ENCODE measurements at places on chromosomes 2 and 18. TPM values are rescaled to one million over a fixed set of nuclear protein-coding genes. Genes with fewer than 3 reads are reported as not detected.
A peak's percentile ranks its signal among the peaks of the same experiment; 100 is the strongest.

- no peak for DNase-seq
Measured at GRCh38 chr2:216858312-216858711, 1.6 kb downstream of the TNP1 start.

GRCh38 chr2:11346023-11346482 is 1.6 kb upstream of the ROCK2 start:
- DNase-seq, result no peak

- DNase-seq, result no peak
Measured at GRCh38 chr2:65922030-65922429, 489.6 kb upstream of the SPRED2 start.

DNA sequence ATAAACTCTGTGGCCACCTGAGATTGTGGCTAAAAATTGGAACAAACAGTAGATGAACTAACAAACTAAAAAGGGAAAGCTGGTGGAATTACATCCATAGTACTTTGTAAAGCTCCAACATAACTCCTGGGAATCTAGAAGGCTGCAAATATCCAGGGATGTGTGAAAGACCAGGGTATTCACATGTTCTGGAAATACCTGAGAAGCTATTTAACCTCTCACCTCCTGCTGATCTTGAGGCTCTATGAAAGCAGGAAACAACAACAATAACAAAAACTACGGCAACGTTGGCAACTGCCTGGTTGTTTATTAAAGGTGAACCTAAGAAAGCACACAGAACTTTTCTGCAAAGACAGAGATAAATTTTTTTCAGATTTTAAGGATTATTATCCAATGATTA is 171.3 kb downstream of the CCDC178 start:
- DNase-seq, result no peak

GRCh38 chr2:20418519-20418918 is 28.4 kb upstream of the RHOB start:
- no peak for DNase-seq

GRCh38 chr18:69002233-69002632 is 204.4 kb downstream of the CCDC102B start:
- no peak for DNase-seq

DNA sequence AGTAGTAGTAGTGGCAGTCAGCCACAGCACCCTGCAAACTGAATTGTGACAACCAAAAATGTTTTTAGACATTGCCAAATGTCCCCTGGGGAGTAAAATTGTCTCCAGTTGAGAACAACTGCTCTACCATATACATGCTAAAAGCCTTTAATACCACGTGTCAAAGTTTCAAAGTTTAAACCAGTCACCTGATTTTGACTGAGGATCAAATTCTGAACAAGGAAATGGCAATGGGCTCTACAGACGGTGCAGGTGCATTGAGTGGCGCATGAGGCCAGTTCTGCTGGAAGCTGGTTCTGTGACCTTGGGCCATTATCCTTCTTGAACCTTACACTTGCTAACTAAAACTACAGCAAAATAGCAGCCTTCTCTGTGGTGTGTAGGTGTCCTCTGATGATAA is 85.0 kb downstream of the LIPG start:
- DNase-seq, result peak; percentile 37

GRCh38 chr2:173909846-173910245 is 55.3 kb downstream of the SP3 start:
- DNase-seq, result no peak

- no peak for DNase-seq
Measured at GRCh38 chr2:113184531-113185230, 10.9 kb downstream of the PSD4 start.

DNA sequence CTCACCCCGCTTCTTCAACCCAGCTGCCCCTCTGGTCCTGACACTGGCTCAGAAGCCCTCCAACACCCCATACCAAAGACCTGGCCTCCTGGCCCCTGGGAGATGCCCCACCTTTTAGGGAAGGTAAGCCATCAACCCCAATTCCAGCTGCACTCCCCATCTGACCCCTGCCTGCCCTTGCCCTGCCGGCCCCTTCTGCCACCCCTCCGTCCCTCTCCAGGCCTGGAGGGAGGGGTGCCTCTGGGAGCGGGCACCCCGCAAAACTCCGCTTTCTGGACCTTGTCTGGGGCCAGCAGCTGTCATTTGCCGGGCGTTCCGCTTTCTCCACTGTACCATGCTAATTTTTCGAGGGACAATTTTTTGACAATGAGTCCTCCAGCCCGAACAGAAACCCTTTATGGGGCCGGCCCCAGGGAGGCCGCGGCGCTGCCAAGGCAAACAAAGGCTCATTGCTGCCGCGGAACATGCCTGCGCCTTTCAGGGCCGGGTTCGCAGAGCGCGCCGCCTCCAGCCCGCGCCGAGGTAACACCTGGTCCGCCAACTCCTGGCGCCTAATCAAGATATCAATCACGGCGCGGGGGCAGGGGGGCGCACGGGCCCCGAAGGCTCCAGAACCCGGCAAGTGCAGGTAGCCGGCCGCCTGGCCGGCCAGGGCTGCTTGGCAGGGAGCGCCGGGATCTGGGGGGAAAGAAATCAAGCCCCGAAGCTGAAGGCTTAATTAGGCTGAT is 96.0 kb downstream of the INHBB start:
- DNase-seq, result no peak

GRCh38 chr18:59063912-59064311 is 75.8 kb upstream of the SEC11C start:
- no peak for DNase-seq

DNA sequence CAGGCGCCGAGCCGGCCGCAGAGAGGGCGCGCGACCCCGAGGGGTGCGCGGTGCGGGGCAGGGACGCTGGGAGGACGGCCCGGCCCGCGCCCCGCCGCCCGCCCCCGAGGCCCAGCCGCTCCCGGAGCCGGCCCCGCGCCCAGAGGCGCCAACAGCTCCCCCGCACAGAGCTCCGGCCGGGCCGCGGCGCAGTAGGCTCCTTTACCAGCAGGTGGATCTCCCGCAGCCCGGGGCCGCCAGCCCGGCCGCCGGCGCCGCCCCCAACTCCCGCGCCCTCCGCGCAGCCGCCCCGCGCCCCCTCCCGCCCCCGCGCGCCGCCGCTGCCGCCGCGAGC is 258 bp downstream of the MGAT4A start:
- no peak for DNase-seq

DNA sequence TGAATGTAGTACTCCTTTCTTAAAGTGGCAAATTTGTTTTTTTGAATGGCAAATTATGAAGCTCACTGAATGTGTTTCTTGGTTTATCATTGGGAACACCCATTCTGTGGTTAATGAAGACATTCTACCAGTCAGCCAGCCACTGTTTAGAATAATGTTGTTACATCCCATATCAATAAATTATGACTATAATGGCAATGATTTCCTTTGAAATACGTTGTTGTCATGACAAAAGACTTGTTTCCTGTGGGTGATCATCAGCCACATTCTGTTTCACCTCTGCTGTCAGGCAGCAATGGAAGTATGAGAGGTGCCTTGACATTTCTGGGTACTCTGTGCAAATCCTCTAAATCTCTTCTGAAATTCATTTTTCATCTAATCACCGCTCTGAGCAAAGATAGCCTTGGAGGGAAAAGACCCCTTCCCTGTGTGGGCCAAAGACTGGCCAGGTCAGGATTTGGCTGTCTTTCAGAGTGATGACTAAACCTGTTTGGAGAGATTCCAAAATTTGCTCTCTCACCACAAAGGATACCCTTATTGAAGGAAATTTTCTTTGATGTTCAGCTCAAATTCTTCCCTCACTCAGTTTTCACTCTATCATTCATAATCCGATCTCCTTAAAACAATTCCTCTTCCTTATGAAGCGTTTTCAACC is 869.2 kb downstream of the BCL11A start:
- no peak for DNase-seq

- no peak for DNase-seq
Measured at GRCh38 chr2:116133381-116133942, 1681.0 kb upstream of the DDX18 start.

GRCh38 chr2:108923019-108923700 is 65.9 kb downstream of the EDAR start:
- DNase-seq, result no peak

- DNase-seq, result peak; percentile 26
Measured at GRCh38 chr2:226080334-226080733, 680.8 kb downstream of the NYAP2 start.

DNA sequence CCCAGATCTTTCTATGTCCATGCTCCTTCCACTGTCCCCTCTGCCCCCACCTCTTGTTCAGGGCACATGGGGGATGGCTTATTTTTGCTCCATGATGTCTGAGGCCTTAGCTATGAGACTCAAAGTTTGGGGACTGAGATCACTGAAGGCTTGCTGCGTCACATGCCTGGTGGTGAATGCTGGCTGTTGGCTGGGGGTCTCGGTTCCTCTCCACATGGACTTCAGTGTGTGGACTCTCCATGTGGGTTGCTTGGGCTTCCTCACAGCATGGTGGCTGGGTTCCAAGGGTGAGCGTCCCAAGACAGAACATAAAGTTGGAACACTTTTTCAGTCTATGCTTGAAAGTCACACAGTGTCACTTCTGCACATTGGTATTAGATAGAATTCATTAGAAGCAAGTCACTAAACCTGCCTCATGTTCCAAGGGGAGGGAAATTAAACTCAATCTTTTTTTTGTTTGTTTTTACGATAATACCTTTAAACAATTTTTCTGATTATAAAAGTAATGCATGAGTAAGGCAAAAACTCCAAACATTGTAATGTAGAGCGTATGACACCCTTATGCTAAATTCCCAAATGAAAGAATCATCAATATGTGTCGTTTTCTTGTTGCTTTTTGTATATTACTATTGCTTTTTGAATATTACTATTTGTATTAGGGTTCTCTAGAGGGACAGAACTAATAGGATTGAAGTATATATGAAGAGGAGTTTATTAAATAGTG is 111.7 kb downstream of the MYCN start:
- DNase-seq, result no peak

DNA sequence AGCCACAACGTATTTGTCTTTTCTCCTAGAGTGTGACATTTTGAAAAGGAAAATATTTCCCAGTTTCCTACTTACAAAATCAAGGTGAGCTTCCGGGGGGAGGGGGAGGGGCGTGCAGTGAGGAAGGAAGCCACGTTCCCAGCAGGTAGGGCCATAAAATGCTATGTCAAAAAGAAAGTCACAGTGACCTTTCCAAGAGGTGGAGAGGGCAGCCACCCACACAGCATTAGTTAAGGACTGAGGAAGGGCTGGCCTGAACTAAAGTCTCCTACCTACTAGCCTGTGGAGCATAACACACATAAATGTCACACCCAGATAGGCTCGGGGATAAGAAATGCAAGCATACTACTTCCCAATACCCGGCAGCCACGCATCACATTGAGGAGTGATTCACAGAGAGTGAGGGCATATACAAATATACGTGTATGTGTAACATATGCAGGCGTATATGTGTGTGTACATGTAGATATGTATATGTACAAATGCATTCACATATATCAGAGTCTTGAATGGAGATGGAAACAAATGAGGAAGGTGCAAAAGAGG is 191.1 kb downstream of the STK39 start:
- DNase-seq, result no peak

- no peak for DNase-seq
Measured at GRCh38 chr2:142642650-142643049, 234.8 kb upstream of the KYNU start.

- no peak for DNase-seq
Measured at GRCh38 chr2:23465936-23466335, 81.0 kb downstream of the KLHL29 start.

- DNase-seq, result no peak
Measured at GRCh38 chr2:166784296-166784946, 103.9 kb upstream of the XIRP2 start.

DNA sequence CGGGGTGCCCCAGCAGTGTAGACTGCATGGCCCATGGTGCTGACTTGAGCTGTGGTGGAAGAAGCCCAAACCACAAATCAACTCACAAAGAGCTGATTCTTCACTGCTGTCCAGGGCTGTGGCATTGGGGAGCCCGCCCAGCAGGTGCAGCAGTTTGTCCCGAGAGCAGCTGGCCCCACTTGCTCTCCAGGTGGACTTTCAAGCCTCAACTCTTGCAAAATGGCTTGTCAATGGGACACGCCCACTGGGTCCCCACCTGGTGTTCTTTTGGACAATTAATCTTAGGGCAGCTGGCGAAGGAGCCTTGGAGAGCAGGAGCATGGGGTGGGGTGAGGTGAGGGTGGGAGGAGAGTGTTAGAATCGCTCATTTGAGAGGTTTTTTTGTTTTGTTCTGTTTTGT is 117.9 kb downstream of the MYCN start:
- no peak for DNase-seq

DNA sequence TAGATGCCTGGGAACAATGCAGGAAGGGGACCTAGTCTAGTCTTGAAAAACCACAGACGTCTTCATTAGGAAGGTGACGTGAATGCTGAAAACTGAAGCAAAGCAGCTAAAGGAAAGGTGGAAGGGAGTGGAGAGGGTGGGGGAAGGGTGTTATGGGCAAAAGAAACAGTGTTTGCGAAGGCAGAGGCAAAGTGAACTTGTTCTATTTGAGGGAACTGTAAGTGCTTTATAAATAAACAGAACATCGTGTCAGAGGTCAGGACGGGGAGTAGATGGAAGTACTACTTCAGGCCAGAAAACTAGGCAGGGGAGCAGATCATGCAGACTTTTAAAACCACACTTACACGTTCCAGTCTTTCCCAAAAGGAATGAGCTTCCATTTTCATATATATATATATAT is 57.8 kb downstream of the FASTKD2 start:
- no peak for DNase-seq

Gene INHBB
- polyA plus RNA-seq, result 0.52 TPM

Gene GGCX
- polyA plus RNA-seq, result 20.8 TPM

Gene RNF181
- 54.2 TPM for polyA plus RNA-seq

Gene IL18R1
- polyA plus RNA-seq, result 0.98 TPM

Gene SLC1A4
- polyA plus RNA-seq, result 14.9 TPM

Gene CAD
- polyA plus RNA-seq, result 31.1 TPM

Gene GLI2
- polyA plus RNA-seq, result 8.1 TPM

Gene THOC1
- 25.8 TPM for polyA plus RNA-seq

Gene RAMP1
- 47.8 TPM for polyA plus RNA-seq

Gene TCF4
- 136 TPM for polyA plus RNA-seq

Gene RRM2
- 50.3 TPM for polyA plus RNA-seq

Gene SDC1
- polyA plus RNA-seq, result 7.7 TPM

Measured in muscle of back (tissue), 13 donors.